ENCODE measurements at places on chromosomes 5 and 9.

GRCh38 chr5:78116167-78116566, 178.3 kb downstream of the AP3B1 start:
- DNase-seq: no peak

GRCh38 chr9:114558027-114558675, 29.4 kb upstream of the ATP6V1G1 start:
- DNase-seq: no peak

DNA sequence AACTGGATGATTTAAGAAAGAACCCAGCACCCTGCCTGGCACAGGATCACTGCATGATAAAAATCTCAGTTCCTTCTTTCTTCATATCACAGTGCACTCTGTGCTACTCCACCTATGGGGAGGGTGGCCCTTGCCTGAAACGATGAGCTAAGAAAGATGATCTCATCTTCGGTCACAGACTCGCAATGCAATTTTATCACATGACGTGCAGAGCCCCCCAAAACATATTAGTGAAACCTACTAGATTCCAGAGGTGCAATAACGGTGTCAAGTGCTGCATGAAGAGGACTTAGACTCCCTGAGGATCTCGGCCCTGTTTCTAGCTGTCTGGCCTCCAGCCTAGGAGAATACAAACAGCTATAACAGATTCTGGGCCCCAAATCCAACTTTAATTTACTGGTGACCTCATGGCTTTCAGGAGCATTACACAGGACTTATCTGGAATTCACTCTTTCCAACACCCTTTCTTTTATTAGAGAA, 104.0 kb downstream of the EBF1 start:
- no peak for DNase-seq

DNA sequence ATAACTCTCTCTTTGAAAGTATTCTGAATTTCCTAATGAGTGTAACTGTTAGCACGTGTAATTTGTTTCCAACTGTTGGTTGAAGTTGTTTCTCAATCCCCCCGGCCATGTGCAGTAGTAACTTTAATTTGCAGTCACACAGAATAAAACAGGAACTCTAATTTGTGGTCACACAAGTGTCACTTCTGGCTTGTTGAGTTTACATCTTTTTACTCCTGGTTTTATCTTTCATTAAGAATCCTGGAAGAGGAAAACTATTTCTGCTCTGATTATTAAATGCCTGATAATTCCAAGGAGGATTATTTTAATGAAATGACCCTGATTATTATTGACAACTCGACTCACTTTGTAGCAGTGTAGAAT, 1.2 kb downstream of the SCAMP1 start:
- DNase-seq: no peak

DNA sequence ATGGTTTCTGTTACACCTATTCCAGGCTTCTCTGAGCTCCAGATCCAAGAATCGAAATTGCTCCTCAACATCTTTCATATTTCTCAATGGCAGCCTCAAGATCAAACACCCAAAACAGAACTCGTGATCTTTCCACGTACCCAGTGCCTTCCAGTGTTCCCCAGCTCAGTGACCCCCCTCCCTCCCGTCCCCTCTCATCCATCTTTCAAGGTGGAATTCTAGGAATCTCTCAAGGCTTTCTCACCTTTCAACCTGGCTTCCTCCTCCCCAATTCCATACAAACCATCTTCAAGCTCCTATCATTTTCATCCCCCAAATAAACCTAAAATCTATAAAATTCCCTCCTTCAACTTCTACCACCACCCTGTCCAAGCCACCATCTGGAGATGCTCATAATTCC, 615.3 kb downstream of the BNC2 start:
- no peak for DNase-seq

DNA sequence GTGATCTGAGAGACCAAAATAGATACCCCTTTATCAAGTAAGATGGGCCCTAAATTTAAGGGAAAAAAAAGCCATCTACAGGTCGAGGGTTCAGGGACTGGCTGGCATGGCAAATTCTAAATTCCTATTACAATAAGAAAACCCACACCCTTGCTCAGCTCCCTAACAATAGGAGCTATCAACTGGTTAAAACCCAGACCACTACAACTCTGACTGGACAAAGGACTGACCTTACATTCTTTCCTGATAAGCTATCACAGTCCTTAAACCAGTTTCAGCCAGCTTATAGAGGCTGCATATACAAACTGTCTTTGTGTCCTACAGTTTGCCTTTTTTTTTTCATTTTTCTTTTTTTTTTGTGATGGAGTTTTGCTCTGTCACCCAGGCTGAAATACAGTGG, 803.6 kb downstream of the NR2F1-AS1 start:
- DNase-seq: no peak

DNA sequence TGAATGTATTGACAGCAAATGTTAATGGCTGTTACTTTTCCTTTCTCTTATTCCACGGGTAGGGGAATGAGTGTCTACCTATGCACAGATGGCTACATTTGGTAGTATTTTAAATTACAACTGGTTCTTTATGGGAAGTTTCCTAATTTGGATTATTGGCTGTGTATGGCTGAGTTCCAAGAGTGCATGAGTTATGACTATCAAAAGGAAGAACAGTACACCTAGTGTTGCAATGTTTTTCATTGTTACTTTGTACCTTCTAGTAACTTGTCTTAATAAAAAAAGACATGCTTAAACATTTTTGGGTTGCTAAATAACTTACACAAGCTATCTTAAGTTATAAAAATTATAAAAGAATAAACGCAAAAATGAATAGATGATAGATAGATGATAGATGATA, 35.8 kb upstream of the MAMDC2 start:
- DNase-seq: no peak

DNA sequence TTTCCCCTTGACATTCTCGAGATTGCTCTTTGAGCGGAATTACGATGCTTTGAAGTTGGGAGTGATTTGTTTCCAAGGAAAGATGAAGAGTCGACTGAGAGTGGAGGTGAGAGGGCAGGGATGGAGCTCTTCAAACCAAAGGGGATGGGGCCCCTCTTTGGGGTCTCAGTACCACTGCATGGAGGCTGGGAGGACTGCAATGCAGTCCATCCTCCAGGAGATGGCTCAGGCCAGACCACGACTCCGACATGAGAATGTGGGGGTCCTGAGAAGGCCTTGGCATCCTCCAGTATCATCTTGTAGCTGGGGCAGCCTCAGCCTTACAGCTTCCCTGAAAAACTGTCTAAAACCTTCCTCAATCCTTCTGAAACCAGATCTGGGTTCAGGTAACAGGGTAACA, 51.1 kb upstream of the CDKN2AIPNL start:
- no peak for DNase-seq

All from fibroblast of skin of right biceps (primary cell).